ENCODE measurements at places on chromosomes 7 and 10.

DNA sequence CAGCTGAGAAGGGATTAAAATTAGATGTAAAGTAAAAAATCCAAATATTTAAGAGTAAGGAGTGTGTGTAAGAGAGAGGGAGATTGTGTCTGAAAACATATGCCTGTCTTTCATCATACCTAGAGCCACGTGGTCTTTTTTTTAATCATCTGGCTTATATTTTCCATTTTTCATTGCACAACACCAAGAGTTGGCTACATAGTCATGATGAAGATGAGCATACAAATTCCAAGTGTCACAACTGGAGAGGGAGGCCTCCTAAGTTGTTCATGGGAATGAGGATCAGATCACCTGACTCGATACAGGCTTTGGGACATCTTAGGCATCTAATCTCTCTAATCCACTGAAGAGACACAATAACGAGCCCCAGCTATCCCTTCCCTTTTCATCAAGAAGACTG, 47.2 kb upstream of the CCDC3 start:
- no peak for DNase-seq

DNA sequence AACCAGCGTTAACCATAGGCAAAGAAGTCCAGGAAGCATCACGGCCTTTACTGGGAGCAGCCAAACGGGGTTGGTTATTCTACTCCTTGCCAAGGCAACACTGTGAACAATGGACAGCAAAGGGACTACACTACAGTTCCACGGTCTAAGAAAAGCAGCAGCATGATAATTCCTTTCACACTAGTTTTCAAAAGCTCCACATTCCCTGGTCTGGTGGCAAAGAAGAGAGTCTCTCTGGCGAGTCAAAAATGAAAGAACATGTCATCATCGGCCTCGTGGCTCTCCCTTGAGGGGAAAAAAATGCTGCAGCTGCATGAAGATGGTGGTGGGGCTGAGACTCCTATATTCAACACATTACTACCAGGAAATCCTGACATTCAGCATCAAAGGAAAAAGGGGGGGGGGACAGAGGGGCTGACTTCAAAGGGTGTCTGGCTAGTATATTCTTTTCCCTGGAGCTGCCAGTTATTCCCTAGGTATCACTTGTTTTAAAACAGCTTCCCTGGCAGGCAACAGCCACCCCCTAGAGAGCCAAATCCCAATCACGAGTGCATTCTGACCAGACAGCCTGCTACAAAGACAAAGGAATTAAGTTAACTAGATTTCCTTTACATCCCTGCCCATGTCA, 49.1 kb downstream of the SLC37A3 start:
- no peak for DNase-seq

DNA sequence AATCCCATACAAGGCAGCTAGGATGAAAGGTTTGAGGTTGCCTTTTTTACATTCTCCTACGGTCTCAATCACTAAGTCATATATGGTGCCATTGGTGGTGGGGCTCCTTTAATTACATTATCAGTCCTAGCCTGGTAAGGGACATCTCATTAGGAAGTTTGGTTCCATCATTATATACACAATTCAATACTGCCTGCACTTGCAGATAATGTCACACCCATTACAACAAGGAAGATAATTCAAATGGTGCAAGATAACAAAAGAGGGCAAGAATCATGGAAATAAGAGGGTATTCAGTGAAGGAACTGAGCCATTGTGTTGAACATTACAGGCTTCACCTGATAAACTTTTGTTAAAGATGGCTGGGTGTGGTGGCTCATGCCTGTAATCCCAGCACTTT, 1.7 kb upstream of the TMEM248 start:
- no peak for DNase-seq

GRCh38 chr7:79159040-79159664, 294.3 kb downstream of the MAGI2 start:
- DNase-seq, result no peak

GRCh38 chr7:17466216-17466615, 167.8 kb downstream of the AHR start:
- no peak for DNase-seq

- no peak for DNase-seq
Measured at GRCh38 chr10:49540056-49540797, 1.3 kb upstream of the ERCC6 start.

DNA sequence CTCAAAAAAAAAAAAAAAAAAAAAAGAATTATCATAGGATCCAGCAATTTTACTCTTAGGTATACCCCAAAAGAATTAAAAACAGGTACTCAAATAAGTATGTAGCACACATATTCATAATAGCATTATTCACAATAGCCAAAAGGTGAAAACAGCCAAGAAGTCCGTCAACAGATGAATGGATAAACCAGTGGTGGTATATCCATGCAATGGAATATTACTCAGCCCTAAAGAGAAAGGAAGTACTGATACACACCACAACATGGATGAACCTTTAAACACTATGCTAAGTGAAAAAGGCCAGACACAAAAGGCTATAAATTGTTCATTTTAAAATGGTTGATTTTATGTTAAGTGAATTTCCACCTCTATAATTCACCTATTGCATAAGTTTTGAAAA, 804.8 kb upstream of the AUTS2 start:
- no peak for DNase-seq

DNA sequence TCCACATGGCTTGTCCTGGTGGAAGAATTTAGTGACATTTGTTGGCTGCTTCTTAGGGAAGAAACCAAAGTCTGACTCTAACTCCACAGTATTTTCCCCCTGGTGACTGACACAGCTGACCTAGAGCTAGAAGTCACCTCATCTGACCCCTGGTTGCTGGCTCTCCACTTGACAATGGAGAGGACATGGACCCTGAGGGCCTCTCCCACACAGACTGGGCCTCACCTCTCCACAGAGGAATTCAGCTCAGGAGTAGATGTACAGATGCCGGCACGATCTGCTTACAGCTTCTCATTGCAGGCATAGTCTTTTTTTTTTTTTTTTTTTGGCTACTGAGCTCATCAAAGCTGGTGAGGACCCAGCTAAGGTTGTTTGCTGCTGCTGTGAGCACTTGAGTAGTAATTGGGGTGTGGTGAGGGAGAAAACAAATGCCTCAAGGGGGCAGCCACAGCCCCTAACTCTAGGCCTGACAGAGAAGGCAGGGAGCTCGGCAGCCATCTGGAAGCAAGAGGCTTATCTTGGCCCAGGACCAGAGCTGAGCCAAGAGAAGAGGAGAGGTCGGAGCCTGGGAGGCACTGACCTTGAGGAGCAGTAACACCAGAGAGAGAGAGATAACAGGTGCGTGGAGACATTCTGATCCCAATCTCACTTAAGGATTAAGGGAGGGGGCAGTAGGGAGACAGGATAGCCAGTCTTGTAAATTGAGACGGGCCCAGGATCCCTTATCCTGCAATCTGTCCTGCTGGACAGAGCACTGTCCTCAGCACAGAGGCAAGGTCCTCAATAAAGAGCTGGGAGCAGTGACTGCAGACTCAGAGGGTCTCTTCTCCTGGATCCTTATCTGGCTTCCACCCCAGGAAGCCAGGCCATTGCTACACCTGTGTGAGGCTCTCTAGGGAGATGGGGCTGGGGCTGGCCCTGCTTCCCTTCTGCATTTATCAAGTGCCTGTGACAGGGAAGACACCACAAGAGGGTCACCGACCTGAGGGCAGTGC, 9.4 kb downstream of the PRSS58 start:
- no peak for DNase-seq

DNA sequence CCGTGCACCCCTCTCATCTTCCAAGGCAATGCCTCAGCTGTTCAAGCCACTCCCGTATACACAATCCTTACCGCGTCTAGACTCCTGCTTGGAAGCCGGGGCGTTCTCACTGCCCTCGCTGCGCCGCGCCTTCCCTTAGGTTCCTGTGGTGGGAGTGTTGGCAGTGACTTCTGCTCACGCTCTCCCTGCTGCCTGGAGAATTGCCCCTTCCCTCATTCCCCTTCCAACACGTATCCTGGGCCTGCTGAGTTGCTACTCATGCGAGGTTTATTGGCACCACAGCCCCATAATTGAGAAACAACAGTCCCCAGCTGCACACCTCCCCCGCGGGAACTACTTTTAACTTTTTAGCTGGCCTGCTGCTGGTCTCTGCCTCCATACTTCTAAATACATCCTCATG, 31.9 kb downstream of the RBM17 start:
- DNase-seq, result no peak

GRCh38 chr10:16681521-16681920, 135.7 kb downstream of the RSU1 start:
- no peak for DNase-seq

GRCh38 chr10:114645706-114646105, 12.4 kb downstream of the ABLIM1 start:
- DNase-seq, result no peak

DNA sequence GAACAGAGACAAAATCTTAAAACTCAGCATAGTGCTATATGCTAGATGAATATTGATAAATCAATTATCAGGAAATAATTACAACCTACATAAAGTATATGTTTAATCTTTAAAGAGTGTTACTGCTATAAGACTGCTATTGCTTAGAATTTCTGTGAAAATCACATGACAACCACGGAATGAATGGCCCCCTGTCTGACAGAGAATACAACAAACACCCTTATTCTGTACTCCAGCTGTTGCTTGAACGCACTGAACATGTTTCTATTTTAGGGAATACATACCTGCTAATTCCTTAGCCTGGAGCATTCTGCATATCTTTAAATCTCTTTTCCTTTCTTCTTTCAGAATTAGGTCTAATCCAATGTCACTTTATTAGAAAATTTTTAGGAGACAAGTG, 452.4 kb upstream of the PHF14 start:
- DNase-seq, result no peak

GRCh38 chr7:159239028-159239427, 94.4 kb upstream of the VIPR2 start:
- no peak for DNase-seq

- DNase-seq, result no peak
Measured at GRCh38 chr7:130364451-130364850, 15.8 kb upstream of the CPA1 start.

DNA sequence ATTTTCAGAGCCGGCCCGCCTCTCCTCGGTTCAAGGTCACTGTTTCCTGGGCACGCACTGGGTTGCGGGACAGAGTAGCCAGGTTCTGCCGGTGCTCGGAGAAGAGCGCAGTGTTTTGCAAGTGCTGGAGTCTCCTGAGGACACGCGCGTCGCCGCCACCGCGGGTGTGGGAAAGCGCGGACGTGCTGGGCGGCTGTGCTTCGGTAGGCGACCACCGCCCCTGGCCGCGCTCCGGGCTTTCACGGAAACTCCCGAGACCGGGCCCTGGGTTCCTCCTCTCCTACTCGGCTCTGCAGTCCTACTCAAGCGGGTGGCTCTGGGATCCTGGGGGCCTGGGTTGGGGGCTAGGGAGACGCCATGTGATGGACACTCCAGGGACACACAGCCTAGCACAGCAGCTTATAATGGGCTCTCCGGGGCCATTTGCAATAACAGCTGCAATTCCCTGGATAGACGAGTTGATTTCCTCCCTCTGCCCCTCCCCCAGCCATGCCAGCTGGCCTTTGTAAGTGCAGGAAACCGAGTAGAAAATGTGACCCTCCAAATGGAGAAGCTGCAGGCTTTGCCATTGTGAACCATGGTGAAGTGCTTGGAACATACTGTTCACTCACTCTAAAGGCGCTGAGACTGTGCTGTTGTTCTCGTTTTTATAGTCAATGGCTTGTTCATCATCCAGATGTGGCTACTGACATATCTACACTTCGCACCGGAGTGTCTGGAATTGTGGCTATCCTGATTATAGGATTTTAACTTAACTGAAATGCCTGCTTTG, 2.1 kb downstream of the FRAT1 start:
- peak; percentile 79 for DNase-seq

DNA sequence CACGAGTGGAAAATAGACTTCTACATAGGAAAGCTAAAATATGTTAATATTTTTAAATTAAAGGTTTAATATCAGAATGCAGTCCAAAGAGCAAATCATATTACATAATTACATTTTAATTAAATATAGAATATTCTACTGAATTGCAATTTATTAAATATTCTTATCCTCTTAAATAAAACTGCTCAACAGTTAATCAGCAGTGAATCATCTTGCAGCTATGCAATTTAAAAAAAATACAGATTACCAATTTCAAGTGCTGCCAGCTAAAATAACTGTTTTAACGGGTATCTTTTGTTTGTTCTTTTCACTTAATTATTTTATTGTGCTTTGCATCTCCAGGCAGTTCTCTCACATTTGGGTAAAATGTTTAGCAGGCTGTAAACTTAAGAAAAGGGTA, 82.2 kb downstream of the ZNRF2 start:
- no peak for DNase-seq

GRCh38 chr7:32258265-32258664, 188.1 kb upstream of the PDE1C start:
- DNase-seq, result no peak

- DNase-seq, result no peak
Measured at GRCh38 chr7:43565786-43566185, 17.1 kb upstream of the STK17A start.

GRCh38 chr7:82789883-82790609, 346.5 kb upstream of the CACNA2D1 start:
- no peak for DNase-seq

GRCh38 chr7:98722402-98722801, 105.3 kb downstream of the NPTX2 start:
- no peak for DNase-seq

- DNase-seq, result no peak
Measured at GRCh38 chr7:90856351-90857070, 260.4 kb downstream of the CDK14 start.

DNA sequence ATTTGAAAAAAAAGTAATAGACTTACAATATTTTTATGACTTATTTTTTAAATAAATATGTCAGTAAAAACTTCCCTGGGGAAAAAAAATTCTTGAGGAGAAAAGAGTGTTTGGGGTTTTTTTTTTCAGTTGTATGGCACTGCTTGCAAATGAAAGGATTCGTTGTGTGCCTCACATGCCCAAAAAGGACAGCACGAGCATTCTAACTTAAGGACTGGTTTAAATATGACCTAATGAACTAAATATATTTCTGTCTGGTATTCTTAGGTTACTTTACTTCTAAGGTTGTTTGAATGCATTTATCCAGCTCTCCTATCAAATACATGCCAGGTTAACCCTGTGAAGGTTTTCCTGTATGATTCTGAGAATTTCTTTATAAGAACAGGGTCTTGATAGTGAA, 988 bp upstream of the CD36 start:
- DNase-seq, result no peak

GRCh38 chr10:20776384-20777118, 120.6 kb downstream of the NEBL start:
- DNase-seq, result no peak

DNA sequence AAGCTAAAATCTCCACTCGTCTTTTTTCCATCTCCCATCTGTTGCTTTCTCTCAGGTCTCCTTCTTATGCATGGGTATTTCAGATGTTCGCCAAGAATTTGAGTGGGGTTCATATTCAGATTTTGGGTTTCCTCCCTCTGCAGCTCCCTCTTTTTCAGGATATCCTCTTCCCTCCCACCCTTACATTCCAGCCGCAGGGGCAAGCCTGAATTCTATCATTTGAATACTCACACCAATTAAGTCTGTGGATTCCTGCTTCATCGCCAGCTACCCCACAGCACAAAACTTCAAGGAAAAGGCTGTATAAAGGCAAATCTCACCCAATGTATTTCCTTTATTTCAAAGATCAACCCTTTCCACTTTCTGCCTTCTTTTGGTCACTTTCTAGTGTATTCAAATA, 41.6 kb upstream of the FOXI2 start:
- DNase-seq, result no peak

GRCh38 chr10:33573606-33574005, 239.1 kb upstream of the NRP1 start:
- no peak for DNase-seq

All from right lobe of liver (tissue), 6 donors.